Femur (tissue), 1 donor: ENCODE measurements at places on chromosomes 7 and 10.

- no peak for DNase-seq
These were observed 47.2 kb upstream of the RABGEF1 start for GRCh38 chr7:66693331-66693730.

DNA sequence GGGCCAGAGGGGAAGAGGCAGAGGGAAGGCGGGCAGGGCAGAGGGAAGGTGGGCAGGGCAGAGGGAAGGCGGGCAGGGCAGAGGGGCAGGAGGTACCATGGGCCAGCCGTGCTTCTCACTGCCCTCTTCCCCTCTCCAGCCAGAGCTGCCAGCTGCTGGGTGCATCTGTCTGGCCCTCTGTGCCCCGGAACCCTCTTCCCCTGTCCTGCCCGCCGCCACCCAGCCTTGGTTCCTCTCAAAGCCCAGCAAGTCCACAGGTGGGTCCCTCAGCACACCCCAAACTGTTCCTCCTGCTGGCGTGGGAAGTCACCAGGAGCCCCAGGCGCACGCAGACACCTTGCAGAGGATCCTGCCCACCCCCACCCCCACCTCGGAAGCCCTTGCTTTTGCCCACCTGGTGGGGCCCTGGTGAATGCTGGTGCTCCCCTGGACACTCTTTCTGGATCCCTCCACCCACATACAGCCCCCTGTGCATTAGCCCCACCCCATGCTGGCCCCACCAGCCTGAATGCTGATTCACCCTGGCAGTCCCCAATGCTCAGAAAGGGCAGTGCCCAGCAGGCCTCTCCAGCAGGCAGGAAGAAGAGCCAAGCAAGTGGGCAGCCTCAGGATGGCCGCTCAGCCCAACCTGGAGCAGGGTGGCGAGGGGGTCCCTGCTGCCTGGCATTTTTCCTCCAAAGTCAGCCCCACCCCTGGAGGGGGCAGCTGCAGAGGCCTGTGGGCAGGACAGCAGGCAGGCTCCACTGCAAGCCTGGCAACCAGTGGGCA lies 1.9 kb upstream of the PWWP2B start:
- DNase-seq = no peak

- DNase-seq = no peak
These were observed 322.5 kb upstream of the ZMIZ1 start for GRCh38 chr10:78746155-78746763.

DNA sequence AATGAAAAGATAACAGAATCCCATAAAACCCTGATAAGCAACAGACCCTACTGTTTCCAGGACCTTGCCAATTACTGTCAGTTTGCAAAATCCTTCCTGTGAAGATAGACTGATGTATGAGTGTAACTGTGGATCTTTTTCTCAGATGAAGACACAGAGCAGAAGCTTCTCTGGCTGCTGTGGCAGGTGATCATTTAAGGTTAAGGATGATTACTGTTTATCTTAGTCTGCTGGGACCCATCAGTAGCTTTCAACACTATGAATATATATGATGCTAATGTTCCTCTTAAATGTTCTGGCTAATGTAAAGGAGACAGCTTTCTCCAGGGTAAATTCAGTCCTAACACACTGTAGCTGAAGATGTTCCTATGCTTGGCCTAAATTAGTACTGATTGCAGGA lies 56.0 kb upstream of the CTTNBP2 start:
- no peak for DNase-seq

DNA sequence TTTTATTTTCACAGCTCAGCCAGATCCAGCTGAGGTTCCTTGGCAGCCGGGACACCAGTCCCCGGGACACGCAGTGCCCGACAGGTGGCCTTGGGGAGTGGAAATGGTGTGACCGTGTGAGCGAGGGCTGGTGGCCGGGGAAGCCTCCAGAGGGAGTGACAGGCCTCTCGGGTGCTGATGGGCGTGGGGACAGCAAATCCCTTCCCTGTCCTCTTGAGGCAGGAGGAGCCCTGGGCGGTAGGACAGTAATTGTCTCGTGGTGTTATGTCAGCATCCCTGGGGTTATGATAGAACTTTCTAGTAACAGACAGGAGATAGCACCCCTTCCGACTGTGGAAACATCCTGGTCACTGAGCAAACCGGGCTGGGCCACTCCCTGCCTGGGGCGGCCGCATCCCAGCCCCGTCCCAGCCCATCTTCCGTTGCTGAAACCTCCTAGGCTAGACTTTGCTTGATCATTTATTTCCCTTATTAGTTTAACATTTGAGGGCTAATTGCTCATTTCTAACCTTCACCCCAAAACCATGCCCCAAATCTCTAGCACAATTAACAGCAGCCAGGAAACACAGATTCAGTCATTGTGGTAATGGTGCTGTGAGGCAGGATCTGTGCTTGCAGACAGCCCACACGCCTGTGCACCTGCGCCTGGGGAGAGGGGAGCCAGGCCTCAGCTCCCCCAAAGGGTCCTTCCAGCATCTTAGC lies 63.3 kb downstream of the ELFN1 start:
- DNase-seq = no peak

GRCh38 chr10:63262430-63263073 lies 129.4 kb downstream of the NRBF2 start:
- DNase-seq = no peak

DNA sequence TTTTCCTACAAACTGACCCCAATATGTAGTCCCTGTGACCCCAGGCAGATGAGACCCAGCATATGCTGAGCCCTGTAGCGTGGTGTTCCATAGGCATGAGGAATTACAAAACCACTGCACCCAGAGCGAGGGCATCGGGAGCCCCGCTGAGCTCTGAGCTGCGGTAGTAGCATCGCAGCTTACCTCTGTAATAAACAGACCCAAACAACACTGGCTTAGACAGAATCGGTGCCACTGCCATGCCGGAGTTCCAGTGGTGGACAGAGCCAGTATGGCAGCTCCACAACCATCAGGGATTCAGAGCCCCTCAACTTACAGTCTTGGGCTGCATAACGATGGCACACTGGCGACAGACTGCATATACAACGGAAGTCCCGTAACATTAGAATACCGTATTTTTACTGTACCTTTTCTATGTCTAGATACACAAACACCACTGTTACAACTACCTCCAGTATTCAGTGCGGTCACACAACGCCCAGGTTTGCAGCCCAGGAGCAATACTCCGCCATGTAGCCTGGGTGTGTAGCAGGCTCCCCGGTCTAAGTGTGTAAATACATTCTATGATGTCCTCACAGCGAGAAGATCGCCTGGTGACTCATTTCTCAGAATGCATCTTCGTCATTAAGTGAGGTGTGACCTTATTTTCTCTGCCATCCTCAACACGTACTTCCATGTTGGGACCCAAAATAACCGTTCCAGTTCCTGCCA lies 68.8 kb downstream of the PROSER2 start:
- no peak for DNase-seq

GRCh38 chr7:136958016-136958415 lies 89.6 kb downstream of the CHRM2 start:
- DNase-seq = no peak

DNA sequence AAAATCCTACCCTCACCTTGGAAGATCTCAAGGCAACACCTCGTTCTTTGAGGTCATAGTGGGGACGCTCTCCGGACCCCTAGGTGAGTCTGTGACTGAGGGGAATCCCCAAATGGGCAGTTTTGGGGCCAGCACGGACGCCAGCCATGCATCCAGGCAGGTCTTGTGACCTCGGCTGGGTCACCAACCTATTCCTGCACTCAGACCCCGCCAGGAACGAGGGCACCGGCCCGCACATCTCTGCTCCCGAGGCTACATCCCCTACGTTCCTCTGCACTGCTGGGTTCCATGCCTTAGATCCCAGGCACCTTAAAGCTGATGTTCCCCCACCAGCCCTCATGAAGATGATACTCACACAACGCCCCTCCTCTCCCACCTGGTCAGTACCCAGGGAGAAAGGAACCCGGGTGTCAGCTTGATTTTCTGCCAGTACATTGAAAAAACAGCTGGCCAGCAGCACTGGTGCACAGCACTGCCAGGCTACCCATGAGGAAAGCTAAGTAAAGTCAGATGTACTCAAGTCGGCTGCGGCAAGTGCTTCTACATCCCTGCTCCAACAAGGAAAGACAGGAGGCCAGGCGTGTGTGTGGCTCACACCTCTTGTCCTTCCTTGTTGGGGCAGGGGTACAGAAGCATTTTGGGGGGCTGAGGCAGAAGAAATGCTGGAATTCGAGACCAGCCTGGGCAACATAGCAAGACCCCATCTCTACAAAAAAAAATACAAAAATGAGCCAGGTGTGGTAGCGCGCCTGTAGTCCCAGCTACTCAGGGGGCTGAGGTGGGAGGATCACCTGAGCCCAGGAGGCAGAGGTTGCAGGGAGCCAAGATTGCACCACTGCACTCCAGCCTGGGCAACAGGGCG lies 48.1 kb downstream of the DIP2C start:
- DNase-seq = no peak

DNA sequence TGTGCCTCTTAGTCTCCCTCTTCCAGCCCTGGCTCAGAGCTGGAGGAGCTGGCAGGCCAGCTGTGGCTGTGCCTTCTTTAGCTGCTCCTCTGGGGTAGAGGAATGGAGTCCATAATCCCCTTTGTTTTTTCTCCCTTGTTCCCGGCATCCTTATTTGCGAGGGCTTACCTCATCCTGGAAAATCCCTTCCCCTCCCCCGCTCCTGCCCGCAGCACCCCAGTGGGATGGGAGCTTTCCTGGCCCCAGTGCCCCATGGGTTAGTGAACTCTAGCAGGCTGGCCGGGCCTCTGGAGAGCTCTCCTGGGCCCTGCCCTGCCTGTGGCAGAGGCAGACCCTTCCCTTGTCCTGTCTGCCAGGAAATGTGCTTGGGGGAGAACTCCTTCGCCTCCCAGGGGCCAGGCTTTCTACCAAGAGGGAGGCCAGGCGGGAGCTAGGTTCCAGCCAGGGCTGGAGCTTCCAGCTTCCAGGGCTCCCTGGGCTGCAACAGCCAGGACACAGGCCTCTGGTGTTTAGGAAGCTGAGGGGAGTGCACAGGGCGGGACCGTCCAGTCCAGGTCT lies 16.5 kb upstream of the TRIM8 start:
- DNase-seq = peak; percentile 60

DNA sequence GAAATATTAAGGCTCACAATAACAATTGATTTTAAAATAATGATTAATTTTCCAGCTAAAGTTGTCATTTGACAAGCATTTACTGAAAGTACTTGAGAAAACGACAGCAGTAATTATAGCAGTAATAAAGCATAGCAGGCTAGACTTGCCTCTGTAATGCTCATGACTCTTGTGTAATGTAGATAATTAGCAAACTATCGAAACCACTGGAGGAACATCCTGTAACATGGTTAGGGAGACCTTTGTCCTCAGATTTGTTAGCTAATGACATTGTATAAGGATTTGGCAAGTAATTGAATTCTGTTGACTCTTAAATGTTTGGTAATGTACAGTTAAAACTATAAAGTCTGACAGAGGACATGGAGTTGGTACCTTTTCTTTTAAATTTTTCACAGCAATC lies 24.8 kb downstream of the ARL4A start:
- DNase-seq = no peak

GRCh38 chr10:14422431-14422830 lies 91.7 kb upstream of the FRMD4A start:
- no peak for DNase-seq

DNA sequence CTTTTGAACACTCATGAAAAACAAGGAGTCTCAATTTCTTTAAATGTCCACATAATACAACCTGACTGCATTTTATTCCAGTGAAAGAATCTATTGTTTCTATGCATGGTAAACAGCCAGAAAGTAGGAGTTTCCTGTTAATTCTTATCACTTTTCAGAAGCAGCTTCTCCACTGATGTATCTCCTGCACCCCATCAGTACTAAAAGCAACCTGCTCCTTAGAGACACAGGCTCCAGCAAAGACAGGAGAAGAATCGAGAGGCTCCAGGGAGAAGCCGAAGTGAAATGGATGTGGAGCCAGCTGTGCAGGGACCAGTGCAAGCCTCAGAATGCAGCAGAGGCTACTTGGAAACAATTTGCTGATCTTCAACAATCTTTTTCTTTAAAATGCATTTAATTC lies 16.4 kb upstream of the C10orf120 start:
- DNase-seq = no peak

DNA sequence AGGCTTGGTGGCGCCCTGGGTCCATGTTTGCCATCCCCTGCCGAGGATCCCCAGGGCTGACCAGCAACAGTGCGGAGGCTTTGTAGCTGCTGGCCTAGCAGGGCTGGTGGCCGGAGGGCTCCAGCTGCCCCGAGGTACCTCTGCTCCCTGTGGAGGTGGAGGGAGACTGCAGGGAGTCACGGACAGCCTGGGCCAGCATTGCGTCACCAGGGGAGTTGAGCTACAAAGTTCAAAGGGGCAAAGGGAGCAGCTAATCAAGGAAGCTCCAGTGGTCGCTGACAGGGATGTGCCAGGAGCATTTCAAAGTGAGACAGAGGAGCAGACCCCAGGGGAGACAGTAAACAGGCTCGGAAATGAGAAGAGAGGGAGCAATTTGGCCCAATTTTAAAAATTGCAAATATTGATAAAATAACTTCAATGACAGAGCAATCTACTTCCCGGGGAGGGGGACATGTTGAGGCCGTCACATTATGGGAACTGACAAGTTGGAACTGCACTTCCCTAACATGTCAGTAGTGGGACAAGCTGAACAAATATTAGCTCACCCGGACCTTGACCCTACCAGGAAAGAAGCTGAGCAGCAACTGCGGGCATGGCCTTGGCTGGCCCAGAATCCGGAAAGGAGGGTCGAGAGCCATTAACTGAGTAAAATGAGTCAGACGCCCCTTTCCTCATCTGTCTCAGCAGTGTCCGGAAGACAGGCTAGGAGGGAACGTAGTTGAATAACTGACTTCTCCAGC lies 39.4 kb downstream of the BTBD16 start:
- DNase-seq = peak; percentile 47

DNA sequence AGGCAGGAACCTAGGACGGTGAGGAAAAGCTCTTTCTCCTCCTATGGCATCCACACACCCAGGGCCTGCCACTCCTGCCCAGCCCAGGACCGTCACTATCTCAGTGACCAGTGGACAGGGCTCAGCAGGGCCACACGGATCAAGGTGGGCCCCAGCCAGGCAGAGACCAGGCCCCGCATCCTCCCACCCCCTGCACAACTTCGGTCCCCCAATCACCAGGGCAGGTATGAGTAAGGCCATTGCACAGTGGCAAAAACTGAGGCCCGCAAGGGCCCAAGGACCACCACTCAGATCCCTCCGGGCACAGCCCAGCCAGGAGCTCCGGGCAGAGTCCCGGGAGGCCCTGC lies 30.3 kb downstream of the OAT start:
- no peak for DNase-seq

GRCh38 chr7:102892631-102893278 lies 20.0 kb upstream of the LRRC17 start:
- DNase-seq = no peak

DNA sequence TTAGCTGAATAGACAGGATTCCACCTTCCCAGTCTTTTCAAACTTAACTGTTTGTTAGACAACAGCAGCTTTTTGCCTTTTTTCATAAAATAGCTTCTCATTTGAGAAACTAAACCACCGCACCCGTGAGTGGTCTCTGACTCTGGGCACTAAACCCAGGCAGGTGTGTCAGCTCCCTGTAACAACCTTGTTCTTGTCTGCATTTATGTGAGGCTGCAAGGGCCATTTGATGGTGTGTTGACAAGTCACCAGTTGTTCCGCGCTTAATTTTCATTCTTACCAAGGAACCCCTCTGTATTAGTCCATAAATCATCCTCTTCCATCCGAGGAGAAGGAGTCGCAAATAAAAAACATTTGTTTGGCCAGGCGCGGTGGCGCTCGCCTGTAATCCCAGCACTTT lies 1.5 kb downstream of the STOX1 start:
- DNase-seq = no peak
